Muscle of back (tissue), 13 donors: ENCODE measurements at places on chromosomes 4 and X. TPM values are rescaled to one million over a fixed set of nuclear protein-coding genes. Genes with fewer than 3 reads are reported as not detected.

The TMPRSS11A gene
- polyA plus RNA-seq, result not detected

GRCh38 chr4:9942139-9942538 lies 79.2 kb downstream of the SLC2A9 start:
- no peak for DNase-seq

- DNase-seq, result no peak
These were observed 115.0 kb downstream of the SHROOM4 start for GRCh38 chrX:50698944-50699343.

The SERTM2 gene
- polyA plus RNA-seq, result 0.92 TPM

GRCh38 chr4:149766135-149766534 lies 49.5 kb downstream of the IQCM start:
- no peak for DNase-seq

The MORC4 gene
- polyA plus RNA-seq, result 39.2 TPM

DNA sequence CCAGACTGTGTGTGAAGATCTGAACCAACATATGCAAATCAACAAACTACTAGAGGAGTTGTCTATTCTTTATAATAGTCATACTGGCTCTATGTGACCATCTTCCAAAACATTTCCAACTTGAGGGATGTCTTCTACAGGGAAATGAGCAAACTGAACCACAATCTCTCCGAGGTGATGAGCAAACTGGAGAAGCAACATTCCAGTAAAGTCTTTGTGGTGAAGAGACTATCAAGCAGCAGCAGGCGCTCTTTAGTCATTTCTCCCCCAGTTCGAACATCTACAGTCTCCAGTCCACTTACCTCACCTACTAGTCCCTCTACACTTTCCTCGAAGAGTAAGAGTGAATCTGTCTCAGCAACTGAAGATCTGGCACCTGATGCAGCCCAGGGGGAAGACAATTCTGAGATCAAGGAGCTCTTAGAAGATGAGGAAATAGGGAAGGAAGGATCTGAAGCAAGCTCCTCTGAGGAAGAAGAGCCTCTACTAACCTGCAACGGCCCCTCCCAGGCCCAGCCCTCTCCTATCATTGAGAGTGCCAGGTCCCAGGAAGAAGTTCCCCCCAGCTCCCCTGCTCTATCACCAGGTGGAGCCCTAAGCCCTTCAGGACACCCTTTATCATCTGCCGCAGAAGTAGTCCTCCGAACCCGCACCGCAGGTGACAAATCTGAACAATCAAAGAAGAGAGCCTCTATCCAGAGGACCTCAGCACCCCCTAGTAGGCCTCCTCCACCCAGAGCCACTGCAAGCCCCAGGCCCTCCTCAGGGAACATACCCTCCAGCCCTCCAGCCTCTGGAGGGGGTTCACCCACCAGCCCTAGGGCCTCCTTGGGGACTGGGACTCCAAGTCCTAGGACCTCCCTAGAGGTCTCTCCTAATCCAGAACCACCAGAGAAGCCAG lies 98.1 kb downstream of the HNRNPD start:
- DNase-seq, result no peak

- no peak for DNase-seq
These were observed 62.6 kb upstream of the LIMCH1 start for GRCh38 chr4:41475402-41475801.

The TRIM61 gene
- polyA plus RNA-seq, result 3.7 TPM

The CTAG1B gene
- polyA plus RNA-seq, result not detected

- no peak for DNase-seq
These were observed 30.6 kb upstream of the GC start for GRCh38 chr4:71814433-71814832.

GRCh38 chr4:172998527-172999469 lies 169.8 kb upstream of the GALNT7 start:
- DNase-seq, result peak; percentile 51

DNA sequence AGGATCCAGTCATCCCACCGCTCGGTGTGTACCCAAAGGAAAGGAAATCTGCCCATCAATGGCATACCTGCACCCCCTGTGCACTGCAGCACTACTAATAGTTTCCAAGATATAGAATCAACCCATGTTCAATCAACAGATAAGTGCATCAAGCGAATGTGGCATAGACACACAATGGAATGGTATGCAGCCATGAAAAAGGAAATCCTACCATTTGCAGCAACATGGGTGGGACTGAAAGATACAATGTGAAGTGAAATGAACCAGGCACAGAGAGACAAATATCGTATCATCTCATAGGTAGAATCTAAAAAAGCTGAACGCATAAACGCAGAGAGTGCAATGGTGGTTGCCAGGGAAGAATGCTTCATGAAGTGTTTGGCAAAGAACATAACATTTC lies 42.5 kb downstream of the DHRSX start:
- DNase-seq, result no peak

DNA sequence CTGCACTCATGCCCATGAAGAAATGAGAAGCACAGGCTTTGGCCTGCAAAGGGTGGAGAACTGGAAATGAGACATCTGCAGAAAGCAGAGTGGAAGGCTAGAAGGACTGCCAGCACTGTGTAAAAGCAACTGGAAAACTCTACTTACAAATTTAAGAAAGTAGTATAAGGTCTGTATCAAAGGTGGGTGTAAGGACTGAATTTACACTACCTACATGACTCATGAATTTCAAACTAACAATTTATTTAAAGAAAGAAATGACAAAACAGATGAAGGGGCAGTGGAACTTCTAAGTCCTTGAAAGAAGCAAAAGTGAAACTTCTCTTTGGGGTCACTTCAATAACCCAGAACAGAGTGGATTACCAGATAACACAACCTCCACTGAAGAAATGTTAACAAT lies 71.2 kb downstream of the SLC10A7 start:
- no peak for DNase-seq

DNA sequence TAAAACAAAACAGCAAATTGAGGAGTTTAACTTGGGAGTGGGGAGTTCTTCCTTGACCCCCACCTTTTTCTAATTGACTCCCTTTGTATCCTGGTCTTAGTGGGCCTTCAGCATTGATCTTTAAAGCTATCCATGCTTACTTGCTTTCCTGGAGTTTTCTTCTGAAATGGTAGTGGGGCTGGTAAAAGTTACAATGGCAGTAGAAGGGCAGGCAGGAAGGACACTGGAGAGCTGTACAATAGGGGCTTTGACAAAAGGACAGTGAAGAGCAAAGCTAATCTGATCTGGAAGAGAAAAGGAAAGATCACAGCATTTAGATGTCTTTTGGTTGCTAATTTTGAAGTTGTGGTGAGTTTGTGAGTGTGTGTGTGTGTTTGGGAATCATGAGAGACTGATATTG lies 111.5 kb downstream of the MID1 start:
- no peak for DNase-seq

- peak; percentile 16 for DNase-seq
These were observed 15.5 kb downstream of the FRMPD4 start for GRCh38 chrX:12153741-12154140.

The NPY1R gene
- polyA plus RNA-seq, result 2.4 TPM

GRCh38 chr4:105714071-105714521 lies 5.5 kb downstream of the GSTCD start:
- no peak for DNase-seq

GRCh38 chrX:155070663-155070974 lies 317 bp downstream of the CMC4 start:
- DNase-seq, result no peak

The ANAPC4 gene
- polyA plus RNA-seq, result 21.4 TPM

GRCh38 chr4:80685214-80685613 lies 345.3 kb upstream of the BMP3 start:
- DNase-seq, result no peak

GRCh38 chrX:71533851-71534561 lies 1.1 kb downstream of the OGT start:
- DNase-seq, result peak; percentile 40

GRCh38 chr4:173307778-173308177 lies 26.4 kb downstream of the HMGB2 start:
- no peak for DNase-seq

GRCh38 chr4:83785891-83786290 lies 250.0 kb downstream of the GPAT3 start:
- peak; percentile 33 for DNase-seq

The SHROOM2 gene
- polyA plus RNA-seq, result 1.3 TPM

DNA sequence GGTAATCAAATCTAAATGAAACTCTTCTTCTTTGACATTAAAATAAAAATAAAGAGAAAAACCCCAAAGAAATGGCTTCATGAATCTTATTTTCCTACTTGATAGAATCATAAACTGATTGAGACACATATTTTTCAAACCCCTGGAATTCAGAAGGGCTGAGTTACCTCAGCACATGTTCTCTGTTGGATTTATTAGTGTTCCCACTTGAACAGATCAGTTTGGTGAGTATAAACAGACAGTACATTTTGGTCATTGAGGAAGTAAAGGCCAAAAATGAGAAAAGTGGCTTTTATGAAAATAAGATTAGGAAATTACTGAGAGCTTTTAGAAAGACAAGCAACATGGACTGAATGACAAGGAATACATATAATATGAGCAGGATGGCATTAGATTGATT lies 620.4 kb downstream of the ANKRD50 start:
- DNase-seq, result no peak

The MAGEA2 gene
- not detected for polyA plus RNA-seq

The ERAS gene
- polyA plus RNA-seq, result not detected

DNA sequence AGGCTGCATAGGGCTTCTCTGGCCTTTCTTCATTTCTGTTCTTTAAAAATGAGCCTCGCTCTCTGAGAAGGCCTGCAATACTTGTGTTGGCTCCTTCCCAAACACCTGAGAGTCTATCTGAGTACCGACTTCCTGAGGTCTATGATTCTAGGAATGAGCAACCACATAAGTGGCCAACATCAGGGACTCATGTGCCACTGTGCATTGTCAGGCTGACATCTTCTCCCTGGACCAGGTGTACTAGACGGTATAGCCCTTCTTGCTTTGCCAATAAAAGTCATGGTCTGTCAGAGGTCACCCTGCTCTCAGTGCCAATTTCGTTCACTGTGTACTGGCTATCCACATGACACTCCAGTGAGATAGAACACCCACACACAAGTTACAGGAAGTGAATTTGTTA lies 67.4 kb upstream of the EPHA5 start:
- no peak for DNase-seq

DNA sequence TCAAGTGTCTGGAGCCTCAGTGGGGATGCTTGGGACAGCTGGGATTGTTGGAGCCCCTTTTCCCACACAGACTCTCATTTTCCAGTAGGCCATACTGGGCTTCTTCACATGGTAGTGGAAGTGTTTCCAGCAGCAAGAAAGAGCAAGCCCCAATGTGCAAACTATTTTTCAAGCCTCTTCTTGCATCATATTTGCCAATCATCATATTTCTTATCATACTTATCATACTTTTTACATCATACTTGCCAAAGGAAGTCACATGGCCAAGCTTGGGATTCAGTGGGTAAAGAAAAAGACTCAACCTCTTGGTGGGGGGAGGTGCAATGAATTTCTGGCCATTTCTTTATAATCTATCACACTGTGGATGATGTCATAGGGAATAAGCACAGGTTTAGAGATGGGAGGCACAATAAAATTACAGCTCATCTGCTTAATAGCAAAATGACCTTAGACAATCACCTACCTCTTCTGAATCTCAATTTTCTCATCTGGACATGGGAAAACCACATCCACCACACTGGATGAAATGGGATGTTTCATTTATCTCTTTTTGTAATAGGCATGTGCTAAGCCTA lies 174.2 kb downstream of the MID1IP1 start:
- DNase-seq, result no peak

GRCh38 chrX:108348525-108348924 lies 89.7 kb downstream of the COL4A6 start:
- DNase-seq, result peak; percentile 3

GRCh38 chr4:102478186-102478585 lies 23.0 kb upstream of the NFKB1 start:
- DNase-seq, result no peak

- DNase-seq, result peak; percentile 90
These were observed at the start of gene EOLA1 for GRCh38 chrX:149540621-149541520. EOLA1 (plus strand) TSS chrX:149541012; CDS start chrX:149545631, 4,619 bp downstream.

- DNase-seq, result peak; percentile 28
These were observed 57.8 kb upstream of the XAGE1B start for GRCh38 chrX:52574416-52575275.

DNA sequence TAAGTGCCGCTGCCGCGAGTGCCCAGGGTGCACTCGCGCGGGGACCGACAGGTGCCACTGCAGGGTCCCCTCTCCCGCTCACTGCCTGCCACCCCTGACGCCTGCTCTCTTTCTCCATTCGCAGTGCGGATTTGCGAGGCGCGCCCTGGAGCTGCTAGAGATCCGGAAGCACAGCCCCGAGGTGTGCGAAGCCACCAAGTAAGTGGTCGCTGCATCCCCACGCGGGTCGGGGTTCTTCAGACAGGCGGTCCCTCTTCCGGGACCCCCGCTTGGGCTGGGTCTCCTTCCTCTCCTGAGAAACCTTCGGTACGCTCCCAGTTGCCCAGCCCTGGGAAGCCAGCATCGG lies 547 bp downstream of the GUCY1A1 start:
- DNase-seq, result peak; percentile 38

- no peak for DNase-seq
These were observed 119.5 kb upstream of the SCML1 start for GRCh38 chrX:17617806-17618205.

The HERC5 gene
- polyA plus RNA-seq, result 3.1 TPM
